Keratinocyte (primary cell): ENCODE measurements at places on chromosomes 16 and 17.

DNA sequence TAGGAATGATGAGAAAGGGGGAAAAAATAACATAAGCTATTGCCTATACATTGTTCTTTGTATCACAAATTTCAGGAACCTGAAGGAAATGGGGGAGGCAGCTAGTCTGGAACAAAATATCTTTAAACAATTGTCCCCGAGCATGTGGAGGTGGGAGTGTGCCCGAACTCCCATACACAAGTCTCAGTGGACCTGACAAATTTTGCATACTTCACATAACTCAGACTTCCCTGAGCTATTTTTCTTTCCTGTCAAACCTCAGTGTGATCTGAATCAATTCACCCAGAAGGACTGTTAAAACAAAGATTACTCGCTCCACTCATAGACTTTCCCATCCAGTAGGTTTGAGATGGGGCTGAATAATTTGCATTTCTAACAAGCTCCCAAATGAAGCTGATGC lies 1.6 kb upstream of the XPO6 start:
- no peak for DNase-seq
- no peaks in the 10 kb centered on the region for H3K27me3 ChIP-seq
- H3K27ac ChIP-seq = no peak overlapping the region
- H3K4me3 ChIP-seq = no peak overlapping the region

DNA sequence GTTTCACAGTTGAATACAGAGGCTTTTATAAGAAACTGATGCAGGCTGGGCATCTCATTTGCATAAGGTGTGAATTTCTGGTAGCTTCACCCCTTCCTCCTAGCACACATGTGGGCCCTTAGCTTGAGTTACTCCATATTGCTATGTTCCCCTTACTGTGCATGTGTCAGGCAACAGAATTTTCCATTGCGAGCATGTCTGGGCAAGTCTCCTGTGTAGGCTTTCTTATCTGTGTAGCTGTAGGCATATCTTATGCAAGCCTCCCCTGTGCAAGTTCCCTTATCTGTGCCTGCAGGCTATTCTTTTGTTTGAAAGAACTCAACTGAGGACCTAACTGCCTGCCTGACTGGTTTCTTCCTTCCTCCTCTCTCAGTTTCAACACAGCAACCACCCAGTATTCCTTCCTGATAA lies 597.4 kb upstream of the CDH5 start:
- no peak overlapping the region for H3K27ac ChIP-seq
- peaks cover 3% of the 10 kb centered on the region for H3K4me1 ChIP-seq
- H3K36me3 ChIP-seq = no peaks in the 10 kb centered on the region
- peak; percentile 85 for DNase-seq
- no peaks in the 10 kb centered on the region for H3K27me3 ChIP-seq
- H3K4me3 ChIP-seq = no peak overlapping the region

GRCh38 chr17:67476787-67477335 lies 99.8 kb downstream of the PITPNC1 start:
- H3K4me3 ChIP-seq = no peak overlapping the region
- H3K4me1 ChIP-seq = peaks cover 19% of the 10 kb centered on the region
- no peaks in the 10 kb centered on the region for H3K27me3 ChIP-seq
- DNase-seq = no peak

GRCh38 chr17:8138374-8138671 lies 13.9 kb downstream of the PER1 start:
- H3K36me3 ChIP-seq = peaks cover 32% of the 10 kb centered on the region
- H3K4me3 ChIP-seq = peak overlapping the region; percentile 1
- H3K27me3 ChIP-seq = no peaks in the 10 kb centered on the region
- H3K27ac ChIP-seq = peak overlapping the region; percentile 59
- H3K4me1 ChIP-seq = peaks cover 23% of the 10 kb centered on the region
